Nasal cavity respiratory epithelium epithelial cell of viscerocranial mucosa (primary cell): ENCODE measurements at places on chromosomes 3 and 15. TPM values are rescaled to one million over a fixed set of nuclear protein-coding genes. Genes with fewer than 3 reads are reported as not detected.

MRAS gene
- 2.7 and 18.7 TPM in 2 replicates for total RNA-seq

SPSB4 gene
- total RNA-seq: 0.34 TPM in 1 of 2 replicates, not detected in the other

CXCR6 gene
- not detected in 2 replicates for total RNA-seq

PCYT1A gene
- total RNA-seq: 60.1 and 83.4 TPM in 2 replicates

ASB14 gene
- total RNA-seq: not detected in 2 replicates

CLDN18 gene
- total RNA-seq: not detected in 2 replicates

POLG gene
- 95.2 and 97.1 TPM in 2 replicates for total RNA-seq

NFKBIZ gene
- total RNA-seq: 36.7 and 53.7 TPM in 2 replicates

CERS3 gene
- 6.5 and 46.8 TPM in 2 replicates for total RNA-seq

PTH1R gene
- not detected in 2 replicates for total RNA-seq

CNTN4 gene
- total RNA-seq: 0.28 TPM in 1 of 2 replicates, not detected in the other

MITF gene
- total RNA-seq: 2.1 and 3.3 TPM in 2 replicates

NEK11 gene
- total RNA-seq: 4.4 and 8.0 TPM in 2 replicates

GABRR3 gene
- not detected in 2 replicates for total RNA-seq
